ENCODE measurements at places on chromosomes 4 and X.
A peak's percentile ranks its signal among the peaks of the same experiment; 100 is the strongest.

DNA sequence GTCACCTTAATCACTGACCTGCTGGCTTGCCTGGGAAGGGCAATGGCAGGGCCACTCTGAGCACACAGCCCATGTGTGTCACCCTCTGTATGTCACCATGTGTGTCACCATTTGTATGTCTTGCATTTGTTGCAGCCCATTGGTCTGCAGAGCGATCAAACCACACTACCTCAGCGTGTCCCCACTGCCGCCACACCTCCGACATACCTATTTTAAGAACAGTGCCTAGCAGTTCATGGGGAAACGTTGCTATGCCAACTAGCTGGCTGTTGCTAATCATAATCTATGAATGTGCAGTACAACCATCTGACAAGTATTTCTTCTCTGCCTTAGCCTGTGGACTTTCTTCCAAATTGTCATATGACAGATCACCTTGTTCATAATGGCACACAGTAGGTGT lies 8.0 kb upstream of the CRMP1 start:
- DNase-seq, result no peak

- no peak for DNase-seq
Observed at GRCh38 chr4:100948911-100949310, 398.4 kb downstream of the PPP3CA start.

- DNase-seq, result peak; percentile 69
Observed at GRCh38 chrX:49186125-49187027, at the start of gene PRICKLE3. PRICKLE3 (minus strand) TSS chrX:49186373; CDS start chrX:49186297, 76 bp downstream.

DNA sequence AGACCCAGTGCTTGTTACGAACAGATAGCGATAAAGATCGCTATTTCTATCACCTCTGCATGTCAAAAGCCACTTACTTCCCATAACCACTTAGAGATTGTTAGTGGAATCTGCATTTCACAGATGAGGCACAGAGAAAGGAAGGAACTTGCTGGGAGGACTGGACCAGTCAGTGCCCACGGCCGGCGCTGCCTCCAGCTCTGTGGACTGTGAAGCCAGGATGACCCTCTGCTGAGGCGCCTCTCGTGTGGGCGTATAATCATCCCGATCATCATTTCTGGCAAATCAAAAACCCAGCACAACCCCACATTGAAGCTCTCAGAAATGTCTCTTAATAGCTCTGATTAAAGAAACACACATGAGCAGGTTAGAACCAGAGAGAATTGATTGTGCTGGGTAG lies 61.5 kb upstream of the ADRA2C start:
- no peak for DNase-seq

- DNase-seq, result no peak
Observed at GRCh38 chrX:37010496-37010895, 2.3 kb downstream of the FAM47C start.

DNA sequence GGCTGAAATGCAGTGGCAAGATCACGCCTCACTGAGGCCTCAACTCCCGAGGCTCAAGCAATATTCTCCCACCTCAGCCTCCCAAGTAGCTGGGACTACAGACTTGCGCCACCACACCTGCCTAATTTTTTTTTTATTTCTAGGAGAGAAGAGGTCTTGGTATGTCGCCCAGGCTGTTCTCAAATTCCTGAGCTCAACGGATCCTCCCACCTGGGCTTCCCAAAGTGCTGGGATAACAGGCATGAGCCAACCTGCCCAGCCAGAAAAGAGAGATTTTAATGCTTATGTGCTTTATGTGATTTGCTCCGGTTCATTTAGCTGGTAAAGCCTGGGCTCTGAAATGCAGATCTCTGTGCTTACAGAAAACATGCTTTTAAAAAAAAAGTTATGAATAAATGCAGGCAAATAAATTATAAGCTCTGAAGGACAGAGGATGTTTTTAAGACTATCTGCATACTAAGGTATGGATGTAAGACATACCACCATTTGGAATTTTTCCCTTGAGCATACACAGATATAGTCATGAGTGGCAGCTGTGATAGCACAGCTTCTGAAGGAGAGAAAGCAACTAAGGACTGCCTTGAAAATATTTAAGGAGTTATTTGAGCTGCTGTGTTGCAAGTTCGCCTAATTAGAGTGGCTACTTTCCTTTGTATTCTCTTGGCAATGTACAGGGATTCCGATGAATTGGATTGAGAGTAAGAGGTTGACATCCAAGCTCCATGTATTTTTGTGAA lies 13.8 kb downstream of the GUCY1B1 start:
- DNase-seq, result no peak

DNA sequence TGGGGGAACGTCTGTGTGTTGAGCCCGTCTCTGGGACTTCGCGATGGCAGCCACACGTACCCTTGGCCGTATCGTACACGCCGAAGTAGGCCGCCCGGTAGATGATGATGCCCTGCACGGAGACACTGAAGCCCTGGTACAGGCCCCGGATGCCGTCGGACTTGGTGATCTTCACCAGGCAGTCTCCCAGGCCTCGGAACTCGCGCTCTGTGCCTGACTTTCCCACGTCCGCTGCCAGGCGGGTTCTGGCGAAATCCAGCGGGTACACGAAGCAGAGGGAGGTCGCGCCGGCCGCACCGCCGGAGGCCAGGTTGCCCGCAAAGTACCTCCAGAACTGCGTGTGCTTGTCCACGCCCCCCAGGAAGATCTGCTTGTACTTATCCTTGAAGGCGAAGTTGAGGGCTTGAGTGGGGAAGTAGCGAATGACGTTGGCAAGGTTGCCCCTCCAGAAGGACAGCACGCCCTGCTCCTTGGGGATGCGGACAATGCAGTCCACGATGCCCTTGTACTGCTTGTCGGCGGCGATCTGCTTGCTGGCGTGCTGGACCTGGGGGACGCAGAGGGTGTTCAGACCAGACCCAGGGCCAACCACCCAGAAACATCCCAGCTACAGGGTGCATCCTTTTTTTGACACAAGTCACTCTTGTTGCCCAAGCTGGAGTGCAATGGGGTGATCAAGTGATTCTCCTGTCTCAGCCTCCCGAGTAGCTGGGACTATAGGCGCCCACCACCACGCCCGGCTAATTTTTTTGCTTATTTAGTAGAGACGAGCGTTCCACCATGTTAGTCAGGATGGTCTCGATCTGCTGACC lies 2.5 kb downstream of the SLC25A6 start:
- DNase-seq, result no peak

DNA sequence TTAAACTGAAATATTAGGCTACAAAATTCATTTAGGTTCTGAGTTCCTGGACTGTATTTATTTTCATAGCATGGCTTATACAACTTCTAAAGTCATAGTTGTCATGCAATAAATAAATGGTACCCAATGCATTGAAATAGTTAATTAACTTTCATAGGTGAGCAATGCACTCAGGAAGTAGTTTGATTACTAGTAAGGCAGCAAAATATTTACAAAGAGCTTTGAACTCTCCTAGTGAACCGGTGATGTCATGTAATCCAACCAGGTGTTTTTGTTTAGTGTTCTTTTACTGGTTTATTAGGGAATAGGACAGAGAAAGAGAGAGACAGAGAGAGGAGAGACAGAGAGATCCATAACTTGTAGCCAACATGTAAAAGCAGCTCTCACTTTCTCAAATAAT lies 228.6 kb upstream of the CTSO start:
- no peak for DNase-seq

DNA sequence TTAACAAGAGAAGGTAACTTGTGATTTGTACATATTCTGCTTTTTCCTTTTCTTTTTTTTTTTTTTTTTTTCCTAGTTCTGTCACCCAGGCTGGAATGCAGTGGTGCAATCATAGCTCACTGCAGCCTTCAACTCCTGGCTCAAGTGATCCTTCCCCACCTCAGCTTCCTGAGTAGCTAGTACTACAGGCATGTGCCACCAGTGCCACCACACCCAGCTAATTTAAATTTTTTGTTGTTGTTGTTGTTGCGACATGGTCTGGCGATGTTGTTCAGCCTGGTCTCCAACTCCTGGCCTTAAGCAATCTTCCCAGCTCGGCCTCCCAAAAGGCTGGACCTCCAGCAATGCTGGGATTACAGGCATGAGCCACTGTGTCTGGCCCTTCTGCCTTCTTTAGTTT lies 1.5 kb upstream of the TACR3 start:
- no peak for DNase-seq

DNA sequence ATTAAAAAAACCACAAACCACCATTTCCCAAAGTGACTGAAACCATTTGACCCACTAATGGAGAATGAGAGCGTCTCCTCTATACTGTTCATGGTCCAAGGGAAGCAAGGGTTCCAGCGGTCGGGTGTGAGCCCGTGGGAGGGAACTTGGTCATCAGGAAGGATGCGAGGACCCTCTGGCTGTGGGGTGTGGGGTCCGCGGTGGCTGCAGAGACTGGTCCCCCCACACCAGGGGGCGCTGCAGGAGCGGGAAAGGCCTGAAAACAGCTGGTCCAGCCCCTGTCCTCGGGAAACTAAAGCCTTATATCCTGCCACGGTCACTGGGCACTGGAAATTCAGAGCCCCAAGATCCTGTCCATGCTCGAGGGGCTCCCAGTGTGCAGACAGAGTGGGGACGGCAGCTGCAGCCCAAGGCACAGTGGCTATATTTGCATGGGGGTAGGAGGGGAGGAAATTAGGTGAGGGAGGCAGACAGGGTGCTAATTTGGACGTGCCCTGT lies 4.3 kb downstream of the BLOC1S4 start:
- DNase-seq, result peak; percentile 87

DNA sequence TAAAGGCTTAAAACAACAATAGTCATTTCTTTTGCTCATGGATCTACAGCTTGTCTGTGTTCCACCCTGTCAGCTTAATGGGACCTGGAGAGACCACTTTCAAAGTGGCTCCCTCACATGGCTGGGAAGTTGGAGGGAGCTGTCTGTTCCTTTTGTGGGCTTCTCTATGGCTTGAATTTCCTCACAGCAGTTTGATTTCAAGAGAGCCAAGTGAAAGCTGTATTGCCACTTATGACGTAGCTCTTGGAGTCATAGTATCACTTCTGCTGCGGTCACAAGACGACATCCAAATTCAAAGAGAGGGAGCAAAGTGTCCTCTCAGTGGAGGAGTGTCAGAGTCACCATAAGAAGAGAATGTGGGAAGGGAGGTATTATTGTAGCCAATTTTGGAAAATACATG lies 22.7 kb upstream of the ACSL1 start:
- no peak for DNase-seq

DNA sequence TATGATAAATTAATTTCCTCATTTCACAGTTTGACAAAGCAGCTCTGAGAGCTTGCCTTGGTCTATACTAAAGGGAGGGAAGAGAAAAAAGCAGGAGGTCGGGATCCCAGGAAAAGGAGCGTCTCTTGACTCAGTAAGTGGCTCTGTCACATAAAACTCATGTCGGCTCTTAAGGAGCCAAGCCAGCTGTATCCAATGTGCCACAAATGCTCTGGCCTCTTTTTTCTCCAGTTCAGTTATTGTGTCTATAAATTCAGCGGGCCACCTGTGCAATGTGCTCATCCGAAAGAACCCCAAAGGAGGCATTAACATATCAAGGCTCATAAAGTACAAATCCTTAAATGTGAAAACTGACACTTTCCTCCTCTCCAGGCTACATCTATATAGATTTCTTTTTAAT lies 337.7 kb upstream of the FAM241A start:
- DNase-seq, result no peak

GRCh38 chrX:132467026-132467425 lies 21.8 kb downstream of the MBNL3 start:
- DNase-seq, result no peak

DNA sequence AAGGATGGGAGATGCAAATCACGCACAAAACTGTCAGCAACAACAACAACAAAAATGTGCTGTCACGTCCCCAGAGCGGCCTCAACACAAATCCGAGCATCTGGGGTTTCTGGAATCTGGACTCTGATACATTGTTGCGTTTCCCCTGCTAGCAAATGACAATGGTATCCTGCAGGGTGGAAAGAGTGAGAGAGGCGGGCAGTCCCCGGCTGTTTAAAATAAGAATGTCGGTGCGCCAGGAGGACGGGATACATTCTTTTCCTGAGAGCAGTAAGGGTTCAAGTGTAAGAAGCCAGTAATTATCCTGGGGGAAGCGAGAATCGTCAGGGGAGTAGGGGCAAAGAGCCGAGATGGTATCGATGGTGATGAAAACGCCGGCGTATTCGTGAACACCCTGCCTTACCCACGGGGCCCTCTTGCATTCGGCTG lies 310.2 kb downstream of the ASMT start:
- DNase-seq, result no peak

DNA sequence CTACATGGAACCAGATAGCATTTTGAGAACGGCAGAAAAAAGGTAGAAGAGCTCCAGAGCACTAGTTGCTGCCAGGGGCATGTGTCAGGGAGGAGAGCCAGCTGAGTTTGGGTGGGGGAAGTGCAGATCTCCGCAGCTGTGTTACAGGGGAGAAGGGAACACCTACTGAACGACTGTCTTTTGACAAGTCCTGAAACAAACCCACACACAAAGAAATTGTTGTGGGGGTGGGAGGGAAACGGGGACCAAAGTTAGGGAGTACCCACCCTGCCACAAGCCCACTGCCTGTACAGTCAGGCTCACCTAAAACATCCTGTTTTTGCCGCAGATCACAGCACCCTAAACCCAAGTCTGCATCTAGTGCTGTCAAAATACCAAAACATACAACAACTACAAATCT lies 55.5 kb downstream of the LEF1 start:
- DNase-seq, result peak; percentile 27

DNA sequence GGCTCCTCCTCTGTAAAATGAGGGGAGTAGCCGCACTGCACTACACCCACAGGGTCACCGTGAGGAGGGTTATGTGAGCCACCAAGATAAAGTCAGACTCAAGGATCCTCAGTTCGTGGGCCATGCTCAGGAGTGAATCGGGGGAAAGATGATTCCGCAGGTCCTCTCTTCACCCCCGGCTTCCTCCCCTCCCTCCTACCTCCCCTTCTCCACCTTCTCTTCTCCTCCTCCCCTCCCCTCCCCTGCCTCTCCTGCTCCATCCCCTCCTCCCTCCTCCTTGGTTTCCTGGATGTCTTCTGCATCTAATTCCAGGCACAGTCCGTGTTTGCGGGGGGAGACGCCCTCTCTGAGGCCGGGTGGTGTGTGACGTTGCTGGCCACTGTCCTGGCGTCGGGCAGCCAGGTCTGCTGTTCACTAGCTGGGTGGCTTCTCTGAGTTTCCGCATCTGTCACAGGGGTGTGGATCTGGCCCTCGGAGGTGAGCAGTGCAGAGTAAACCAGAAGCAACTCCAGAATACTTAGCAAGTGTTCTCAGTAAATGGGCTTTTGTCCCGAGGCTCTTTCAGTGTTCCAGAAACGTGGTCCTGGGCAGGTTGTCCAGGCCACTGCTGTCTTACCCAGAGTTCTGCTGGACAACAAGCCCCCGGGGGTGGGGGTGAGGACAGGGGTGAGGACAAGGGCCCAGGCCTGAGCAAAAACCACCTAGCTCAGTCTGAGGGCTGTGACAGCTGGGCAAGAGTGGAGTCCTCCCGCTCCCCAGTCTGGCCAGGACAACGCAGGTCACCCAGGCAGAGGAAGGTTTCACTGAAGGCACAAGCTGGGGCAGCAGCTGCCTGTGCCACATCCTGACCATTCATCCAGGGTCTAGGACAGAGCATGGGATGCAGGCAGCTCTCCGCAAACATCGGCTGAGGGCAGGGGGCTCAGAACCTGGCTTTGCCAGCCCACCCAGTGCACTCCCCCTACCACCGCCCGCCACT lies 92.4 kb downstream of the PPP2R2C start:
- no peak for DNase-seq
